ENCODE measurements at places on chromosomes 11 and 22. TPM values are rescaled to one million over a fixed set of nuclear protein-coding genes. Genes with fewer than 3 reads are reported as not detected.

Gene MS4A4E
- not detected for total RNA-seq

Gene CRYBB1
- total RNA-seq, result 0.51 TPM

Gene MPEG1
- not detected for total RNA-seq

Gene RAB36
- total RNA-seq, result 0.77 TPM

DNA sequence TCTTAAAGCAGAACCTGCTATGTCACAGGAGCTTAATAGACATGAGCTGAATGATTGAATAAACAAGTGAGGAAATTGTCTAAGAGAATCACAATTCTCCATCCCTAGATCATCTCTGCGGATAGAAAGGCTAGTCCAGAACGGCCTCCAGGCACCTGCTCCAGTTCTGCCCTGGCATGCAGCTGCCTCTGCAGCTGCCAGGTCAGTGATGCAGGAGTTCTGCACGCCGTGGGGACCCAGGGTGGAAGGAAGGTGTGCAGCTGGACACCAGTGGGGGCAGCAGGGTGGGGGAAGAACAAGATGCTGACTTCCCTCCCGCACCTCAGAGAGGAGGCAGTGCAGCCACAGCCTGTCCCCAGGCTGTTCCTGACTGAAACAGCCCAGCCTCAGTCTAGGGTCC lies 192.1 kb upstream of the NCAM1 start:
- no peak for DNase-seq

DNA sequence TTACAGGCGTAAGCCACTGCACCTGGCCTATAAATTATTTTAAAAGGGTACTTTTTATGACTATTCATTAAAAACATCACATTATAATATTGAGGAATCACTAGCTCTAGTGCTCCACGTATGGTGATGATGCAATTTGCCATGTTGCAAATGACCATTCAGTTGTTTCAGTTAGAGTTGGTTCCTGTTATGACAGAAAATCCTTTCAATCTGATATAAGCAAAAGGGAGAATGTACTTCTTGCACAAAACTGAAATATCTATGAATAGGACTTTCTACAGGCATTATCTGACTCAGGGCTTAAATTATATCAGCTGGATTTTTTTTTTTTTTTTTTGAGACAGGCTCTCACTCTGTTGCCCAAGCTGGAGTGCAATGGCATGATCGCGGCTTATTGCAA lies 45.6 kb upstream of the RRM1 start:
- no peak for DNase-seq

DNA sequence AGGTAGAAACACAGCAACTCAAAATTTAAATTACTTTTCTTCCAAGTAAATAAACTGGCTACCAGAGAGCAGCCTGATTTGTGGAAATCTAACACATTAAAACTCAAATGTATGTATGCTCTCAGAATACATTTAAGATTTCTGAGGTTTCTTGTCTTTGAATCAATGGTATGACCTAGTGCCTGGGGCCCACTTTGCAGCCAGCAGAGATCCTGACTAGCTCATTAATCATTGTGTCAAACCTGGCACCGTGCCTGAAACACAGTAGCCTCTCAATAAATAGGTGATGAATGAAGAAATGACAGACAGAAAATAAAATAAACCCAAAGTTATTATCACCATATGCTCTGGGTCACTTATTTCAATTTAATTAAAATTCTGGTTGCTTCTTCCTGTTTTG lies 176.2 kb upstream of the FAT3 start:
- no peak for DNase-seq

DNA sequence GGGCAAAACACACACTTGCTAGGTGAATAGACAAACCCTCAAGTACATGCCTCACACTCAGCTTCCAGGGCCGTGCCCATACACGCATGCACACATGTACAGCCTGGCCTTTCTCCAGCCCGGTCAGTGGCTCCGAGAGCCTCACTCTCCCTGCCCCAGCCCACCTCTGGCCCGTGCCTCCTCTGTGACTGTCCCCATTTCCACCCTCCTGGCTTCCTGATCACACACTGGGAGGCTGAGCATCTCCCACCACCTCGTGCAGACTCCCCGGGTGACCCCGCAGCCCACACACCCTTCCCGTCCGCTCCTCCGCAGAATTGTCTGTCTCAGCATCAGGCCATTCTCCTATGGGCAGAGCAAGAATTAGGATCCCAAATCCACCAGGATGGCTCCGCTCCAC lies 634.1 kb downstream of the TBC1D22A start:
- DNase-seq, result no peak

- no peak for DNase-seq
Measured at GRCh38 chr11:40825201-40825834, 634.1 kb downstream of the LRRC4C start.

GRCh38 chr11:58573451-58574104 lies 2.1 kb downstream of the LPXN start:
- peak; percentile 33 for DNase-seq

GRCh38 chr11:116579857-116580727 lies 192.7 kb downstream of the BUD13 start:
- no peak for DNase-seq
